ENCODE measurements at places on chromosomes 16 and 17.
A peak's percentile ranks its signal among the peaks of the same experiment; 100 is the strongest.

GRCh38 chr17:43528319-43528987, 17.7 kb downstream of the ETV4 start:
- no peak for DNase-seq

GRCh38 chr16:87540072-87540896, 47.5 kb upstream of the ZCCHC14 start:
- no peak for DNase-seq

GRCh38 chr17:42337442-42337841, 49.1 kb downstream of the STAT5A start:
- no peak for DNase-seq

- DNase-seq = no peak
Observed at GRCh38 chr17:69064001-69064400, 3.3 kb upstream of the ABCA9 start.

GRCh38 chr17:42849451-42850181, 1.4 kb upstream of the AOC3 start:
- DNase-seq = no peak

DNA sequence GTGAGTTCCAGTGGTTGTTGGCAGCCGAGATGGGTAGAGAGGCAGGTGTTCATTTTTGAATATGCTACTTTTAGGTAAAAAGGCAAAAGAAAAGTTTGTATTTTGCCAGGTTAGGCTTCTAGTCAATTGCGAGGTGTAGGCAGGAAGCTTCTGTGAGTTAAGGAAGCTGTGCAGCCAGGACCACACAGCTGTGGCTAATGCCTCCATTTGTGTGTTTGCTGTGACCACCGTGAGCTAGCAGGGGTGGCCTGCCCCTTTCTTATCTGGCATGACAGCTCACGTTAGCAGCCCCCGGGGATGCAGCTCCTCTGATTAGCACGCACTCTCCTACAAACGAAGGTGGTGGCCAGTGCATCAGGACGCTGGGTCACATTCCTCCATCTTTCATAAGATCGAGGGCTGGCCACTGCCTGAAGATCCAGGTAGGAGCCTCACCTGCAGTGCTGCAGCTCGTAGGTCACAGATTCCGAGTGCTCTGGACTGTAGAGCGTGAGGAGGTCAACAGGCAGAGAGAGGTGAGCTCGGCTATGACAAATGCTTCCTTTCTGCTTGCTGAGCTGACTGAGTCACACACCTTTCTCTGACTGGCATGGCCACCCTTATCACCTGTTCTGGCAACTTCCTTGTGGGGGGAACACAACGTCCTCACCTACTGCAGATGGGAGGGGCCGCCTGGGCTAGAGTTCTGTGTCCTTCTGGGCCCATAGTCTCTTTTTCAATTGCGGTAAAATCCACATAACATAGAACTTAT, 244.4 kb downstream of the HS3ST3B1 start:
- no peak for DNase-seq

GRCh38 chr17:4786106-4786511, at the start of gene VMO1:
Gene VMO1, minus strand, starts transcription at chr17:4786364. Its CDS starts 12 bp downstream, at chr17:4786352.
- DNase-seq = no peak

DNA sequence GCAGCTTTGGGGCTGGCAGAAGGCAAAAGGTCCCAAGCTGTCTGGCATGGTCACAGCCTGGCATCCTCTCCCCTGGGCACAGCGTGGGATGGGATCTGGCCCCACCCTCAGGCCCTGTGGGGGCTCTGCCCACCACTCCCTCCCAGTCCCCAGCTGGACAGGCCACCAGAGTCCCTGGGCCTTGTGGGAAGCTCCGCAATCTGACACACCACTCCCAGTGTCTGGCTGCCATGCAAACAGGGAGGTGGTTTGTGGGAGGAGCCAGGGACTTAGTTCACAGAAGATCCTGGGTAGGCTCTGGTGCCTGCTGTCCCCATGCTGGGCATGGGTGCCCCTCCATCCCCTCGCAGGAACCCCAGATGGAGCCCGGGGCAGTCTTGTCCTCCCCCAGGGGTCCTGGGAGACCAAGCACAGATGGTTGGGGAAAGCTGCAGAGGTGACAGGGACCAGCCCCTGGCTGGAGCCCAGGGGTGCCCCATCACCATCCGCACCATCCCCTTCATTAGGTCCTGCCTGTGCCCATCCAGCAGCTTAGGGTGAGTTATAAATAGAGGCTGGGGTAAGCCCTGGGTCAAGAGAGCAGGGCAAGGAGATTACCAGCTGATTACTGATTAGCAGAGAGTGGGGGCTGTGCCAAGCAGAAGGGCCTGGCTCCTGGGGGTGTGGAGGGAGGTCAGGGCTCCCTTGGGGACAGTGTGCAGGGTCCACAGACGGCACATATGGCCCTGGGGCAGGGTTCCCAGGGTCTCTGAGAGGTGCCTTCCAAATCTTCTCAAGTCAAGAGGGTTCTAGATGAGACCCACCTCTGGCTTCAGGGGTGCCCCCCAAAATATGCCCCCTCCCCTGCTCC, 6.2 kb downstream of the FSCN2 start:
- no peak for DNase-seq

- no peak for DNase-seq
Observed at GRCh38 chr16:3541527-3542155, 35.6 kb downstream of the NLRC3 start.

DNA sequence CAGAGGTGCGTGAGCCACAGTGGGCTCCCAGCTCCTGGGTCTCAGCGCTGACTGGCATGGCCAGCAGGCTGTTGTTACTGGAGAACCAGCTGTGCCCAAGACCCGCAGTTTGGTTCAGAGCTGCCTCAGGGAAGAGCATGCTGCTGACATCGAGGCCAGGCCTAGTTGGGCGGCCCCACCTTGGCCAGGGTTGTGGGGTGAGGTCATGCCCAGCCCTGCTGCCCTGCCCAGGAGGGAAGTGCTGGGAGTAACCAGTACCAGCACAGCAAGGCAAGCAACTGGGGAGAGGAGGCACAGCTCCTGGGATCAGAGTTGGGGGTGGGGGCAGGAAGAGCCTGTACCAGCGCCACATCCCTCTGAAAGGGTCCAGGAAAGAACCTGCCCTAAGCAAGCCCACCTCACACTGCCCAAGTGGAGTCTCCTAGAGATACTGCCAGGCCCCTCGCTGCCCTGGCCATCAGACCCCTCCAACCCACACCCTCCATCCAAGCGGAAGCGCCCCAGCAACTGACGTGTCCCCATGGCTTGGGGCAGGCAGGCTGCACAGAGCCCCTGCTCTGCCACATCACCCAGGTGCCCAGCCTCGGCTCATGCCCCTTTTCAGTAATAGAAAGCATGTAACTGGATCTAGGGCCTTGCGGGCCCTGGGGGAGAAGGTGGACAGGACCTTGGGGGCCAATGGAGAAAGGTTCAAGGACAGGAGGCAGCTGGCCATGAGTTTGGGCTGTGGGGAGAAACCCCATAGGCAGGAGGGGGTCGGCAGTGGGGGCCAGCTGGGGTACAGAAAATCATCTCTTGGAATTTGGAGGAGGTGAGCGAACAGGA, 990 bp downstream of the DOK4 start:
- no peak for DNase-seq

DNA sequence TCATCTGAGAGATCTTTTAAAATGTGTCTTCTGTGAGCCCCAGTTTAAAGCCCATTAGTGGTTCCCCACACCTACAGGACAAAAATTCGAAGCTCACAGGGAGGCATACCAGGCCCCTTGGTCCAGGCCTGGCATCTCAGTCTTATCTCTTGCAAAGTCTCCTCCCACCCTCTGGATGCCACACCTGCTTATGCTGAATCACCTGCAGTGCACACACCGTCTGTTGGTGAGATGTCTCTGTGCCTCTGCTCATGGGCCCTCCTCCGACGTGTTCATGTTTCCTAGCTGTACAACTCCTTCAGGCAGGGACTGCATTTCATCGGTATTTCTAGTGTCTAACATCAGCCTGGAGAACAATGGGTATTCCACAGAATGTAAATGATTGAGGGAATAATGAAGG, 41.6 kb downstream of the RNF157 start:
- no peak for DNase-seq

DNA sequence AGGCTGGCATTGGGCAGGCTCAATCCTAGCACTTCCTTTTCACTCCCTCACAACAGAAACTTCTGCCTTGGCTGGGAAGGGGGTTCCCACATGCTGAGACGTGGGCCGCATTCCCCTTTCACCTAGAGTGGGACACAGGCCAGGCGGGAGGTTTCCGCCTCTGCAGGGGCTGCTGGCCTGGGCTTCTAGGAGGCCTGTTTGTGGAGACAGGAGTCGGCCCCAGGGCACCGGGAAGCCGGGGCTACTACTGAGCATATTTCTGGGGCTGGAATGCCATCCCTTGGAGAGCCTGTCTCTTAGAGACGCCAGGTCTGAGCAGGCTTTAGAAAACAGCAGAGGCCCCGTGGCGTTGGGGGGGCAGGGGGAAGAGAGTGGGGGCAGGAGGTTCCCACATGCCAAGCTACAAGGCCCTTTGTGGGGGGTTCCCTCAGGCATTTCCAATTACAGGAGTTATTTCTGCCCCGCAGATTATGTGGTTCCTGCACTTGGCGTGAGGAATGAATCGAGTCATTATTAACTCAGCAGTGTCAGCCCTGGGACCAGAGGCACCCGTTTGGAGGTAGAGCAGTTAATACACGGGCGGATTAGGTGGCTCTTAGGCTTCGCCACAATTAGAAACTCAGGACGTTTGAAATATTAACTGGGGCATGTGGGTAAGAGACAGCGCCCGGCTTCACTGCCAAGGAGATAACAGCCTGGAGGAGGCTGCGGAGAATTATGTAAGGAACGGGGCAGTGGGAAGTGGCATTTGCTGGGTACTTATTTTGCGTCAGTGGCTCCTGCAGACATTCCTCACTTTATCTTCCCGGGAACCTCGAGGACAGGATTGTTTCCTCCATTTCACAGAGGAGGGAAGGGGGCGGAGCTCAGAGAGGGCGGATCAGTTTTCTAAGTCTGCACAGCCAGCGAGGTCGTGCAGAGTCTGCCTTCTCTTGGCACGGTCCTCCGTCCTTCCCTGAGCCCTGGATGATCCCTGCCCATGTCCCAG, 162.5 kb downstream of the MAF start:
- no peak for DNase-seq

GRCh38 chr17:27751622-27752490, 48.5 kb downstream of the NOS2 start:
- DNase-seq = no peak

GRCh38 chr17:34542700-34543336, 36.6 kb upstream of the TMEM132E start:
- peak; percentile 22 for DNase-seq

DNA sequence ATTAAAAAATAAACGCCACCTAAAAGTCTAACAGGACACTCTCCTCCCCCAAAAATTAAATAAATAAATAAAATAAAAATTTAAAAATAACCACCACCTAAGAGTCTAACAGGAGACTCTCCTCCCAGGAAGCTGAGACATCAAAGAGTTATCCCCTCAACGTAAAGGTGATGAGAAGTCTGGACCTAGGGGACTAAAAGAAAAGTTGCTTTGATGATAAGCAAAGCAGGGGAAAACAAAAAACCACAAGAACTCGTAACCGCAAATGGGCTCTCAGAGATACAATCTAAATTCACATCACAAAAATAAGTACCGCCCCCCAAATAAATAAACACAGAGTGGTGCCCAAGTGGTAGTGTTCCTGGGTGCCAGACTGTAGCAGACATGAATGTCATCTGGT, 412.2 kb downstream of the ZFHX3 start:
- no peak for DNase-seq

GRCh38 chr17:54937426-54937825, 31.0 kb downstream of the COX11 start:
- DNase-seq = no peak

- DNase-seq = no peak
Observed at GRCh38 chr16:30715750-30716445, 16.9 kb downstream of the SRCAP start.

DNA sequence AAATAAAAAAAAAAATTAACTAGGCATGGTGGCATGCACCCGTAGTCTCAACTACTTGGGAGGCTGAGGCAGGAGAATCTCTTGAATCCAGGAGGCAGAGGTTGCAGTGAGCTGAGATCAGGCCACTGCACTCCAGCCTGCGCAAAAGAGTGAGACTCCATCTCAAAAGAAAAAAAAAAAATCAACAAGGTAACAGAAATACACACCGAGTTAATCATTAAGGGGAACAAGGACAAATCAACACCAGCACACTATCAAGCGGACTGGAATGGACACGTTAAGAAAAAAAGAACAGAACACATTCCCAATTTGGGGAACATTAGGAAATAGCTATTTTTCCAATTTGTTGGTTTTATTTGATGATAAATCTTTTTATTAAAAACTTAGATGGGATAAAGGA, 28.4 kb upstream of the GLG1 start:
- no peak for DNase-seq

GRCh38 chr17:55660178-55660886, 62.3 kb downstream of the TMEM100 start:
- DNase-seq = no peak

DNA sequence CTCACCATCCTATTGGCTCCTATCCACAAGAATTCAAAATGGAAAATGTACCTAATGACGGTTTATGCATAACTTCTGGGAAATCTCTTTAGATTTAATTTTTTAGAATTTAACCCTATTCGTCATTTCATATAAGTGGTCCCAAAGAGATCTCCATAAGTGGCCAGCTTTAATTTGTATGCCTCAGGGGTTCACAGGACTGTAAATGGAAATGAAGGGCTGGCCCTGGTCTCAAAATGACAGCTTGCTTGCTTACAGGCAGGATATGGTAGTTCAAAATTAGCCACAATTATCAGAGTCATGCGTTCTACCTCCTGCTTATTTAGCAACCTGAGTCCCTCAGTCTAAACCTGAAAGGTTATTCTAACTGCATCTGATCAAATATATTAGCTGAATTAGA, 6.6 kb upstream of the NACA2 start:
- DNase-seq = no peak

DNA sequence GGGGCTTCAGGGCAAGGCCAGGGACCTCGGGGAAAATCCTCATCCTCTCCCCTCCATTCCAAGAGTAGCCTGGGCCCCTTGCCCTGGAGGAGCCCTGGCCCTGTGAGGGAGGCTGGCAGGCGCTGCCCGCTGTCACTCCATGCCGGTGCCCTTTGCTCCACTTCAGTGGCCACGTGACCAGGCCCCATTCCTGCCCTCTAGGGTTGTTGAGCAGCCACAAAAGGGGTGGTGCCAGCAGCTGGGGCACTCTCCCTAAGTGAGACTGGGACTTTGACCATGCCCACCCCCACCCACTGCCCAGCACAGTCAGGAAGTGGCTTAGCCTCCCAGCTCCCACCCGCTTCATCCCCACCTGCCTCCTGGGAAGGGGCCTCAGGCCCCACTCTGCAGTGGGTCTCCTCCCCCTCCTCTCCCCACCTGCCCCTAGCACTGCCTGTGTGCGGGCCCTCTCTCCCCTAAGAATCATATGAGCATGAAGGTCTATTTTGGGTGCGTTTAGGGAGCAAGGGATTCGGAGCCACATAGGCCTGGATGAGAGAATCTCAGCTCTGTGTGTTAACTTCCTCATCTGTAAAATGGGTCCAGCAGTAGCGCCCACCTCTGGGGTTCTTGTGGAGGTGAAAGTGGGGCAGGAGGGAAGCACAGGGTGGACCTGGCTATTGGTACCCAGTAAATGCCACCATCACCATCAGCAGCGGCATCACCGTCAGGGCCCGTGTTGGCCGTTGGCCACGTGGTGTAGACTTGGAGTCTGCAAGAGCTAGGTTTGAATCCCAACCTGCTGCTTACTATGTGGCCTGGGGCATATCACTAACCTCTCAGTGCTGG, 7.2 kb downstream of the PDK2 start:
- no peak for DNase-seq

All from activated CD4-positive, CD25-positive, alpha-beta regulatory T cell (primary cell).